ENCODE measurements at places on chromosomes 3 and 15.

GRCh38 chr3:6204891-6205290 is 656.0 kb upstream of the GRM7 start:
- no peak for DNase-seq

DNA sequence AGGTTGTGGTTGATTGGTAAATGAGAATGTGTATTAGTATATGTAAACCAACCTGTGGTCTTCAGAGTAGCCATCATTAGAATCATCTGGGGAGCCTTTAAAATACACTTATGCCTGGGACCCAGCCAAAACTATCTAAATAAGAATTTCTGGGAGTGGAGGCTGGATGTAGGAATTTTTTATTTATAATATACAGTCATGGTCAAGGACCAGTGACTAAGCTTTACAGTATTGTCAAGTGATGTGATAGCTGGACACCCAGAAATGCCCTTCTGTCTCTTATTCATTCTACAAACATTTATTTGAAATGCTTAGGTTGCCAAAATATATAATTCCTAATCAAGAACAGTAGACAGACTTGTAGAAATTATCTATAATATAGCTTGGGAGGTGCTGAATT is 132.2 kb downstream of the MBNL1 start:
- DNase-seq = no peak

GRCh38 chr3:28743831-28744230 is 395.2 kb upstream of the AZI2 start:
- DNase-seq = no peak

DNA sequence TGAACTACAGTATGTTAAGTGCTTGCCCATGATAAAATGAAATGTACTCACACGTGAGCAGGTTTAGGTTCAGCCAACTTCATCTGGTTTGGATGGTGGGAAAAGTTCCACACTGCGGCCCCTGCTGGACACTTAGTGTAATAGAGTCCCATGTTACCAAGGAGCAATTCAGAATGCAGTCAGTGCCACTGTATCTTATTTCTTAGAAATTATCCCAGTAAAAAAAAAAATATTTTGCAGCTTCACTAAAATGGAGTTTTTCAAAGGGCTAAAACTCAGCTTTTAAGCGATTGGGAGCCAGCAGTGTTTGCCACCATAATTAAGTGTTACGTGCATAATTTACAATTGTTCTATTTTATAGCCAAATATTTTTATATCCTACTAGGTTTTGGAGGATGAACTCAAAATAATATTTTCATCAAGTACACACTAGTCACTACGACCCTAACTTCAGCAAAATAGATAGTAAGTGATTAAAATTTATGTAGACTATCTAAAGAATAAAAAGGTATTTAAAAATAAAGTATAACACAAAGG is 371.7 kb upstream of the GBE1 start:
- DNase-seq = peak; percentile 36

- DNase-seq = no peak
Observed at GRCh38 chr3:46420931-46421330, 13.9 kb downstream of the CCRL2 start.

DNA sequence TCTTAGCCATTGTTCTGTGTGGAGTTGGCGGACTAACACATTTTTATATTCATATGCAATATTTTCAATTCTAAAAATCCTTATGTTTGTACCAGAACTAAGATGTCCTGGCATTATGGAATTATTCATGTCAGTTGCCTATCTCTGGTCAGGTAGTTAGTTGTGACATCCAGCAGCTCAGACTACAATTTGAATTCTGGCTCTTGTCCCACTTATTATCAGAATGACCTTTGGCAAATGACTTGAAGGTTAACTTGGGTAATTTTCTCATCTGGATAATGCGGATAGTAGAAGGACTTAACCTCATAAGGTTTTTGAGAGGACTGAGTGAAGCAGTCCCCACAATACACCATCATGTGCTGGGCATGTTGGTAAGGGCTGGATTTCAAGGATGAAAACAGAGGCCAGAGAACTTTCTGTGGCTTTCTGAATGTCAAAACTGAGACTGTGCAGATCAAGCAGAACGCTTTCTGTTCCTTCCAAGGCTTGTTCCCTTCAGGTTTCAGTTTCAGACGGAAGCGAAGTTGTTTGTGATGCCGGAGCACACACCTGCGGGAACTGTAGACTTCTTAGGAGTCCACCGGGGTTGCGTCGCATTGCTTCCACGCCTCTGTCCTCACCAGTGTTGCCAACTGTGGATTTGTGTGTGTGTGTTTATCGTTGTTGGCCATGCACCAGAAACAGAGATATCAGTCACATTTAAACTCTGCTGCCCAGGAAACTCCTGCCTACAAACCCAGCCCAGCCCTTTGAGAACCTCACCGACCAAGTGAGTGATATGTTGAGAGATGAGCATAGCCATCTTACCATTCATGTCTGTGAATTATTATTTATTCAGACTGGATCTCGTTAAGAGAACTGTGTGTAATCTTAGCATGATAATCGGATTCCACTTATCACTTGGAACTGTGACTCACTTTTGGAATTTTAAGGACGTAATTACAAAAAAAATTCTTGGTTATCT is 76.0 kb downstream of the PTPRG start:
- DNase-seq = no peak

GRCh38 chr3:49674497-49674983 is 389 bp downstream of the APEH start:
- DNase-seq = no peak

DNA sequence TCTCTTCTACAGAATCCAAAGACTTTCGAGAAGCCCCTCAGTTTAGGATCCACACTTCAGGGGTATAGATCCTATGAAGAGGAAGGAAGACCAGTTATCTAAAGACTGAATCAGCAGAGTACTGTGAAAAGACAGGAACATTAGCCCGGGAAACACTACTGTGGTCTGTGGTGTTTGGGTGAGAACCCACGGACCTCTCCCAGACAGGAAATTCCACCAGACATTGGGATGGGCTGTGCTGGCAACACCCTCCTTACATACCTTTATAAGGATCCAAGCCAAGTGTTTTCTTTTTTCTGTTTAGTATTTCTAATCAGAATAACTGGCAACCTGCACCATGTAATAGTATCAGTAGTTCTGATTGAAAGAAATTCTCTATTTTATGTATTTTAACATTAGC is 14.1 kb downstream of the TMEM207 start:
- DNase-seq = no peak

- no peak for DNase-seq
Observed at GRCh38 chr3:56119575-56120349, 348.5 kb downstream of the ERC2 start.

DNA sequence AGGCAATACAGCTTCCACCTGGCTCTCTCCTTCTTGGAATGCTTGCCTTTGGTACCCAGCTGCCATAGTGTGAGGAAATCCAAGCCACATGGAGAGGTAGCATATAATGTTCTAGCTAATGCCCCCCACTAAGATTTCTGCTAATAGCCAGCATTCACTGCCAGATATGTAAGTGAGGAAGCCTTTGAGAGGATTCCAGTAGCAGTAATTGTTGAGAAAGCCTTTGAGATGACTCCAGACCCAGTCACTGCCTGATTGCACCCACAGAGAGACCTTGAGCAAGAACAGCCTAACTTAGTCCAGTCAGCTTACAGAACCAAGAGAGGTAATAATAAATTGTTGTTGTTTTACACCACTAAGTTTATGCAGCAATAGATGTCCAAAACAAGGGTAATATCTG is 63.1 kb downstream of the STRIT1 start:
- no peak for DNase-seq

DNA sequence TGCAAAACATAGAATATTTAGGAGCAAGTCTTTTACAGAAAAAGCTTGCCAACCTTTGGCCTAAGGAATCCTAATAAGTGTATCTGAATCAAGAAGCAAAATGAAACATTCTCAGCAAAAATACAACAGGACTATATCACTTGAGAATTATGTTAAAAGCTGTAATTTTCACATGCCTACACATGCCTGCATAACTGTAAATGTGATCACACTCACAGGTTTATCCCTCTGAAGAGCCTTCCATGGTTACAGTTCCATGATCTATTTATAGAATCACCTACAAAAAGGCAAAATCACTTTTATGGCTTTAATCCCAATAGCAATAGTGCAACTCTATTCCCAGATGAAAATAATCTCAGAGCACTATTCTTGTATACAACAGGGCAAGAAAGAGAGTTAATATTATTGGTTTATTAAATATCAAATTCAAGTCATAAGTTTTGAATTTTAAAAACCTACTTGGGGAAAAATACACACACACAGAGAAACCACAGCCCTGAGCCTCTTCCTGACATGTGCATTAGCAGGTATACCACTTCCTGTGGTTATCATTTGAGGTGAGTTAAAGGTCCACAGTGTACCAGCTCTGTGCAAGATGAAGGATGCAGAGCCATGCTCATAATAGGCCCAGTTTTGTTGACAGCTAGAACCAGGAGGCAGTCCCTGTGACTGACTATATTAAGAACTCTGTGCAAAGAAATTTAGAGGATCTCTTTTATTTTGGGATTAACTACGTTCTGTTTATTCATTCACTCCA is 252.5 kb upstream of the TGFBR2 start:
- peak; percentile 13 for DNase-seq

DNA sequence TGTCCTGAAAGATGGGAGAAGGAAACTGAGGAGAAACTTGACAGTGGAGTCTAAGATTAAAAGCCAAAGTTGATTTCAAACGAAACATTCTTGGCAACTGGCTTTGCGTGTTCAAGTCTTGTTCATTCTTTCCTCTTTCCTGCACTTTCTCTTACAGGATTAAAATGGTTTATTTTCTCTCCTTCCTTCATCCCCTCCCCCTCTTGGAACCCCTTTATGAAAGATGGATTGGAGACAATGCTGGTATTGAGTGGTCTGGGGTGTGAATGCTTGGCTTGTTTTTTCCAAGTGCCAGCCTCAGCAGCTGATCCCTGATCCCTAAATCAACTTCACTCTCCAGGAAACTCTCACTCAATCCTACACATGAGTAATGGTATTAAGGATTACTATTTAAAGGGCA is 703 bp upstream of the LSAMP start:
- DNase-seq = no peak

DNA sequence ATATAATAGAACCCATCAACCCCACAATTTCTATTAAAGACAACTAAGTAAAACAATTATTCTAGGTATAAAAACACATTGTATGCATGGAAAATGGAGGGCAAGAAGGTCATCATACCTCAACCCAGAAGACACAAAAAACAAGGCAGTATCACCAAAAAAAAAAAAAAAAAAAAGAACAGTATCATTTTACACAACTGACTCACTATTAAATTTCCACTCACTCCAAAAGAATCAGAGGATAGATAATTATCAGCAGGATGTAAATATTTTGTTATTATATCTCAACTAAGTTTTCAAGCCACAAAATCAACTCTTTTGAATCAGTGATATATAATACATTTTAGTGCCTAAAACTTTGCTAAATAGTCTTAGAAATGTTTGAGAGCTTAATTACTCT is 55.0 kb downstream of the CLASP2 start:
- DNase-seq = no peak

DNA sequence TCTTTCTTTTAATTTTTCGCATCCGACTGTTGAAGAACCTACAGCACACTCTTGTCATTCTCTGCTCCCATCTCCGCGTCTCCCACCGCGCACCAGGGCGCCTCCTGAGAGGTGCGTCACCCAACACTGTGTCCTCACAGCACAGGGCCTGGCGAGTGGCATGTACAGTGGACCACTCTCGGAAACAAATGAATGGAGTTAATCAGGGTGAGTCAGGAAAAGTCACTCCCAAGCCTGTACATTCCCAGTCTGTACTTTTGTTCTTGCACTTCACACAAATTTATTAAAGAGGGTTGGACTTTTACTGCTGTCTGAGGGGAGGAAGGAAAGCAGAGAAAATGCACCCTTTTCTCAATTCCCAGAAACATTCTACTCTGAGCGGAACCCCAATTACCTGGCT is 625 bp downstream of the COL6A6 start:
- no peak for DNase-seq

DNA sequence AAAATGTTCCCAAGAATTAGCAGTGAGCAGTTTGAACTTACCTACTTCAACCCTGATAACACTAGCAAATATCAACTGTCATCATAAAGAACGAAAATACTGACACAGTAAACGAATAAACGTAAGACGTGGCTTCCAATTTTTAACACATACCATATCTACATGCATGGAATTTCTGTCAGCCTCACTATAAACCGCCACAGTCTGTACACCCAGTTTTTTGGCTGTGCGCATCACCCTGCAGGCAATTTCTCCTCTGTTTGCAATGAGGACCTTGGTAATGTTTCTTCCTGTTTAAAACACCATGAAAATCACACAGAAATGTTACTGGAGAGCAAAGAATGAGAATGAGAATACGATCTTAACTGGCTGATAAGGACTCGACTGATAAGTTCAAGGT is 7.0 kb downstream of the MCCC1 start:
- DNase-seq = no peak

- DNase-seq = no peak
Observed at GRCh38 chr15:77738038-77738370, 105.3 kb upstream of the LINGO1 start.

- DNase-seq = no peak
Observed at GRCh38 chr3:141308588-141309218, 59.6 kb upstream of the ZBTB38 start.

DNA sequence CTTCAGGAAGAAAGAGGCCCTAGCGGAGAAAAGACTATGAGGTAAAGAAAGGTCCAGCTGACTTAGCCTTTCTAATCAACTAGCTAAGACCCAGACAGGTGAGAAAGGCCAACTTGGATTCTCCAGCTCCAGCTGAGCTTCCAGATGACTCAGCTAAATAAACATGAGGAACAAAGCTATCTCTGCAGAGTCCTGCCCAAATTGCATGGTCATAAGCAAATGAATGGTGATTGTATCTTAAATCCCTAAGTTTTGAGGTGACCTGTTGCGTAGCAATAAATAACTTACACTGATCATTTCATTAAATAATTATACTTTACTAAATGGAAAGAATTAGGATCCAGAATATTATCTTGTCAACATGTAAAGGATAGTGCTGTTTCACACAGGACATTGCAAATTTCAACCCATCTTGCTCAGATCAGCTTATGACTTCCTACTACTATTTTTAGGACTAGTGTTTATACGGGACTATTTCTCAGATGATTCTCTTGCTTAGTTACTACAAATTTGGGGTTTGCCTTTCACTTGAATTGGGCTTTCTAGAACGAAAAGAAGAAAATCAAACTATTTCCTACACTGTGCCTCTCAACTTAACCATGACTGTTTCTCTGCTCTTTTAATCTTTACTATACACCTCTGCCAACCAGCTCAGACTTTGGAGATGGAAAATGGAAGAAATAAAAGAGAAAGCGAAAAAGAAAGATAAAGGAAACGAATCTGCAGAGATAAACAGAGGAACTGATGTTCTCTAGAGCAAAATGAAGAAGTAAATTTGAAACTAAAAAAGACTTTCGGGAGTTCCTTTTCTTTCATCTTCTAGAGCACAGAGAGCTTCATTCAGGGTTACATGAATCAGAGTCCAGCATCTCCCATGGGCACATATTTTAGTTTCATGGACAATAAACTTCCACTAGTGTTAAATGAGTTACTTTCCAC is 6.6 kb upstream of the ADGRG7 start:
- DNase-seq = no peak

All from stimulated activated CD4-positive, alpha-beta T cell treated with anti-CD3 and anti-CD28 coated beads, Interleukin-4, amount 100 ng/mL, for 48 hours (primary cell).